Left cardiac atrium (tissue), 4 donors: ENCODE measurements at places on chromosomes 11 and 22. TPM values are rescaled to one million over a fixed set of nuclear protein-coding genes. Genes with fewer than 3 reads are reported as not detected.

DNA sequence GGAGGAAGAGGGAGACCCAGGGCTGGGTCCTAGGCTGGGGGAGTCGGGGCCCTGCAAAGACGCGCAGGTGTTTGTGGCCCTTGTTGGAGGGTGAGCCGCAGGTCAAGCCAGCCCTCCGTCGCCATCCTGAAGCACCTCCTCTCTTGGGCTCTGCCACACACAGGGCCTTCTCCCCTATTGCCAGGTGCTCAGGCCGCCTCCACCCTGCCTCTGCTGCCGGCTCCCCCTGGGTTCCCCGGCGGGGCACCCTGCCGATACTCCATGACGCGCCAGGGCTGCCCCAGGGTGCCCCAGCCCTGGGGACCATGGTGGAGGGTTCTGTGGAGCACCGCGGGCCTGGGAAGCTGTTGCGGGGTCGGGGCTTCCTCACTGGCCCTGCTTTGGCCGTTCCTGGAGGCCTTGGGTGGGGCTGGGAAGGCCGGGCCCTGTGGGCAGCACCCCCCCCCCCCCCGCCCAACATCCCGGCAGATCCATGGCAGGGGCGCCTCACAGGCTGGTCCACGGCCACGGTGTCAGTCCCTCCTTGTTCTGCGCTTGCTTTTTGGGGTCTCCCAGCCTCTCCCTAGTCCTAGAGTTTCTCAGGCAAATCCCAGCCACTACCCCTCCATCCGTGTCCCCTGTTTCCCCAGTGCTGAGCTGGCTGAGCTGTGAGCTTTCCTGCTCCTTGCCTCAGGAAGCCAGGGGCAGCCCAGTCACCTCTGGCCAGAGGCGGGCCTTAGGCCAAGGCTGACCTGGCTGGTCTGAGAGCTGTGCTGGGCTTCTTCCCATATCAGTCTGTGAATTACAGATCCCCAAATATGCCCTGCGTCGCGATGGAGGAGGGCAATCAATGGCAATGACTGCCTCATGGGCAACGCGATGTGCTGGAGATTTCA, 2.3 kb upstream of the ADORA2A start:
- no peak for DNase-seq

GRCh38 chr11:131606811-131607335, 236.5 kb downstream of the NTM start:
- DNase-seq: no peak

GRCh38 chr11:119796363-119797060, 67.5 kb upstream of the NECTIN1 start:
- no peak for DNase-seq

GRCh38 chr11:117828611-117829368, 4.2 kb upstream of the FXYD2 start:
- DNase-seq: peak; percentile 76

- peak; percentile 73 for DNase-seq
Measured at GRCh38 chr11:62444236-62444833, 25.5 kb downstream of the SCGB1A1 start.

GRCh38 chr11:124481365-124482323, 36.1 kb upstream of the OR8B8 start:
- DNase-seq: peak; percentile 50

The CDC45 gene
- 0.34 TPM for total RNA-seq

The GDPD4 gene
- not detected for total RNA-seq

The OR5J2 gene
- total RNA-seq: not detected

The SCGB1C1 gene
- not detected for total RNA-seq

The OR52A5 gene
- not detected for total RNA-seq
